Testis (tissue), 5 donors: ENCODE measurements at places on chromosomes 2 and 18.
A peak's percentile ranks its signal among the peaks of the same experiment; 100 is the strongest.

DNA sequence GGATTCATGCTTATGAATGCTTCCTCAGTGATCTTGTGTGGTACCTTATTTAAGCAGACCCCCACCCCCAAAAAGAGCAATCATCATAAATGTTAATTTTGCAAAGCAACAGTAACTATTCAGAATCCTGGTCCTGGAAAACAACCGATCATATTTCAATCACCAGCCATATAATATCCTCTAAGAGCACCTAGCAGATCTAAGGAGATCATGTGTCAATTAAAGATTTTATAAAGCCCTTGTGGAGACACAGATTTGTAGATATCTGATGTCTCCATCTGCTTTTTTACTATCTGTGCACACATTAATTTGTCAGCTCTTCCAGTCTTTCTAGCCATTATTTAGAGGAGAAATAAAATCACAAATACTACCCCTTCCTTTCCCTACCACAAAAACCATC lies 423.7 kb downstream of the TGIF1 start:
- DNase-seq = no peak

DNA sequence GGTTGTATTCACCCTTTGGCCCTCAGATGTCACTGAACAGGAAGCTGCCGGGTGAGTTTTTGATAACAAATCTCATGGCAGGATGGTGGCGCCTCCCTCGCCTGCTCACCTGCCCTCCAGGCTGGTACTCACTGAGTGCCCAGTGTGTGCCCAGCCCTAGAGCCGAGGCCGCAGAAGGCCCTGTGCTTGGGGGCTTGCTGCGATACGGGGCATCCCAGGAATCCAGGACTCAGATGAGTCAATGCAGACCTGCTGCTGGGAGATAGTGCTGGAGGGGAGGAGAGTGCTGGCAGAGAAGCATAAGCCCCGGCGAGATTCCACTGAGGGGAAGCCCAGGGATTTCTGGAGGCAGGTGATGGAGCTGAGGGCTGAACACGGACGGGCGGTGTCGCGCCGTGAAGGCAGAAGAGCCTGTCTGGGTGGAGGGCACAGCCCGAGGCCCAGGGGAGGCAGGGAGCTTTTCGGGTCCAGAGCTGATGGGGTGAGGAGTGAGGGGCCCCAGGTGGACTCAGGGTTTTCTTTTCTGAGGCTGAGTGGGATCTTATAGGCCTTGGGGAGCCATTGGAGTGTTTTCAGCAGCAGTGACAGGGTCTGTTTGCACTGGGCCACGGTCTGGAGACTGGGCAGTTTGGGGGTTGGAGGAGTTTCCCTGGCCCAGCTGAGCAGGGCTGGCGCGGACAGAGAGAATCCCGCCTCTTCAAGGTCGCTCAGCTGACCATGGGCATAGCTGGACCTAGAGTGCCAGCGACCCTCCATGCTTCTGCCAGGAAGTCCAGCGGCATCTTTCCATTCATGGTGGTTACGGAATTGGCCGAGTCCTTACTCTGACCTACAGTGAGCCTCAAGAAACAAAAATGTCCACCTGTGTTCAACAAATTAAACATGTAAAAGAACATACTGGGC lies 35.5 kb downstream of the LDLRAD4 start:
- DNase-seq = no peak

DNA sequence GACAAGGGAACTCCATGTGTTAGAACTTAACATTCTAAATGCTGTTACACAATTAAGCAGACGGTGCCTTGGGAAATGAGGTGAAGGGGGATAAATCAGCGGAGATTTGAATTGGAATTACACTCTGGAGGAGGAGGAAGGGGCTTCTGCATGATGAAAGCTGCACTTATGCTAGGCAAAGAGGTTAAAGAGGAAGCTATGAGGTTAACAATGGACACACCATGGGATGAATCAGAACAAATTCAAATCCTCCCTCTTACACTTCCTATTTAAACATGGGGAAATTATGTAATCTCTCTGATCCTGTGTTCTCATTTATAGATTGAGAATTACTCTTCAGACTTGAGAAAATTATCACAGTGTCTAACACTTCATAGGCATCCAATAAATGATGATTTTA lies 121.5 kb upstream of the SIX2 start:
- DNase-seq = no peak

DNA sequence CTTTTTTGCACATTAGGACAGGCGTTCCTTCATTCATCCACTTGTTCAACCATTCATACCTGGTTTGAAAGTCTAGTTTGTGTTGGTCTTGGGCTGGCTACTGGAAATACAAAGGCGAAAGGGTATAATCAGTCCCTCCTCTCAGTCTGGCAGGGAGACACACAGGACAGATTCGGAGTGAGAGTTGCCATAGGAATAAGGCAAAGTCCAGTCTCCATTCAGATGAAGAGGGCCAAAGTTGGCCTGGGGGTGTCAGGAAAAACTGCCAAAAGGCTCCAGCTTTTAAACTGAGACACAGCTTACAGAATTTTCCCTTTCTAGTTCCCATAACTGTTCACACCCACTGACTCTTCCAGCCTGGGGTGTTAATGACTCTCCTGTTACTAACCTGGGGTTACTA lies 96.3 kb upstream of the AQP4 start:
- no peak for DNase-seq

DNA sequence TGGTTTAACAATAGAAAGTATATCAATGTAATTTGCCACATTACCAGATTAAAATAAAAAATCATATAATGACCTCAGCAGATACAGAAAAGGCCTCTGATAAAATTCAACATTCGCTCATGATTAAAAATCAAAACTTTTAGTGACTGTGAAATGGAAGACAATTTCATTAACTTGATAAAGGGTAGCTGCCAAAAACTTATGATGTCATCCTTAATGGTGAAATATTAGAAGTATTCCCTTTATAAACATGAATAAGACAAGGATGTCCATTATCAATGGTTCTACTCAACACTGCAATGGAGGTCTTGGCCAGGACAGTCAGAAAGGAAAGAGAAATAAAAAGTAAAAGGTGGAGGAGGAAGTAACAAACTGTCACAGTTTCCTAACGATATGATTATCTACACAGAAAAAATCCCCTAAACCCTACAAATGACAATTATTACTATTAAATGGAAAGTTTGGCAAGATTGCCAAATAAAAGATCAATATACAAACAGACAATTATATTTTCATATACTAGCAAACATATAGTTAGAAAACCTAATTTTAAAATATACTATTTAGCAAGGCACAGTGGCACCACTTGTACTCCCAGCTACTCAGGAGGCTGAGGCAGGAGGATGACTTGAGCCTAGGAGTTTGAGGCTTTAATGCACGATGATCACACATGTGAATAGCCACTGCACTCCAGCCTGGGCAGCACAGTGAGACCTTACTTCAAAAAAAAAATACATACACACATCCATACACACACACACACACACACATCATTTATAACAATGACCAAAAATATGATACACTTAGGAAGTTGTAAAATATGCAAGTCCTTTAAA lies 12.8 kb downstream of the METTL8 start:
- DNase-seq = no peak

DNA sequence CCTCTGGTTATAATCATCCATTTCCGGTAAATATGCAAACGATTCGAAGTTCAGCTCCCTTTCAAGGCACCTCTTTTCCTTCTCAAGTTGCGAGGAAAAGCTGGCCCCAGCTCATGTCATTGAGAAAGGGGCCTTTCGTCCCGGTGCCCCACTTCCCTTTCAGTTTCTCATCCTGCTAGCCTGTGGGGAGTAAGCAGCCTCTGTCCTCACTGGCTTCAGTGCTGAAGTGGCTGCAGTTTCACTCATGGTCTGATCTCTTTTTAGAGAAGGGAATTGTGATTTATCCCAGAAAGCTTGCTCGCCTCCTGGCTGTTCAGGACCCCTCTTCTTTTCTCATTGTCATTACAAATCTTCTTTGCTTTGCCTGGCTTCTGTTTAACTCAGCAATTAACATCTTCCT lies 207.5 kb downstream of the NR4A2 start:
- DNase-seq = no peak

DNA sequence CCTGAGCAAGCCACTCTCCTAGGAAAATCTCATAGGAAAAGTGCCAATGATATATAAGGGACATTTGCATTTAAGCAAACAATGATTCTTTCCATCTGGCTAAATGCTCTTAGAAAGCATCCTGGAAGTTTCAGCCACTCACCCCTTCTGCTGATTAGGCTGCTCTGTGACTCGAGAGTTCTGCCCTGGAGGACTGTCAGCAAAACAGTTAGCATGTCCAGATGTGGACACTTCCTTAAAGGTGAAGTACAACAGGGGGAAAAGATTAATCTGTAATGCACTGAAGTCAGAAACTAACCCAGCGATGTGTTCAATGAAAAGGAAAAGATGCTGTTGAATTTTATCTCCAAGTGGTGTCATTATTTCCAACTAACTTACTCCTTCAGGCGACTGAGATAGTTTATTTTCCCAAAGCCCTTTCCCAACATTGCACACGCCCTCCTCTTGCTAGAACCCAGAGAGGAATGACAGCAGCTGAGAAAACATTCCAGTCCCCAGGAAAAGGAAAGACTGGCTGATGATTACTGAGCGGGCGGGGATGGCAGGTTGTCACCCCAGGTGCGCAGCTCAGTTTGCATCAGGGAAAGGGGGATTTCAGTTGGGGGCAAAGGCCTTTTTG lies 214.0 kb downstream of the SS18 start:
- no peak for DNase-seq

GRCh38 chr2:226782092-226782713 lies 17.4 kb downstream of the IRS1 start:
- DNase-seq = no peak

- no peak for DNase-seq
Measured at GRCh38 chr2:178279142-178279541, 84.8 kb downstream of the OSBPL6 start.

GRCh38 chr2:120598416-120598815 lies 137.3 kb upstream of the GLI2 start:
- no peak for DNase-seq

DNA sequence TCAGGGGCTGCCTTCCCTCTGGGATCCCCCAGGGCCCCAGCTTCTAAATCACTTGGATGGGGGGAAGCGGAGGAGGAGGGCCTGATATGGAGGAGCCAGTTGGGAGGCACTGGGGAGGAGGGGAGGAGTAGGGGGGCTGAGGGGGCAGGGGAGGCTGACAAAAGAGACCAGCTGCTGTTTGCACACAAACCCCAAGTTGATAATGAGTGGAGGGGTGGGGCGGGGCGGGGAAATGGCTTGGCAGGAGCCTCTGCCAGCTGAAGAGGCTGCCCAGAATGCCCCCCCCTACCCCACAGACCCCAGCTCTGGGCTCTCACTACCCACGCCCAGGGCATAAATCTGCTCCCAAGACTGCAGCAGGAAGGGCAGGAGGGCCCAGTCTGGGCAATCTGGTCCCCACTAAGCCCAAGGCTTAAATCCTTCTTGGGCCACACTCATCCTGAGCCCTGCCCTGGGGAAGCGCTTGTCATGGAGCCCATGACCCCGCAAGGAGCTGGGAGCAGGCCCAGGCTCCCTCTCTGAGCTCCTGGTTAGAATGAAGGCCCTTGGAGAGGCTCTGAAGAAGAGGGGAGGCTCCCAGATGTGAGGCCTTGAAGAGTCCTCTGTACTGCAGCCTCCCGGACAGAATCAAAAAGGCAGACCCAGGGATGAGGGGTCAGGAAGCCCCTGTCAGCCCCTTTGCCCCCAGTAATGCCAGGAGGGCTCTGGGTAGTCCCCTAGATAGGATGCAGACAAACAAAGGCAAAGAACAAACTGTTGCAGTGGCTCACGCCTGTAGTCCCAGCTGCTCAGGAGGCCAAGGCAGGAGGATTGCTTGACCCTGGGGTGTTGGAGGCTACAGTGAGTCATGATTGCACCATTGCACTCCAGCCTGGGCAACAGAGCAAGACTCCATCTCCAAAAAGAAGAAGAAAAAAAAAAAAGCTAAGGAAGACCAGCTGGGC lies 24.8 kb upstream of the PTMA start:
- no peak for DNase-seq

DNA sequence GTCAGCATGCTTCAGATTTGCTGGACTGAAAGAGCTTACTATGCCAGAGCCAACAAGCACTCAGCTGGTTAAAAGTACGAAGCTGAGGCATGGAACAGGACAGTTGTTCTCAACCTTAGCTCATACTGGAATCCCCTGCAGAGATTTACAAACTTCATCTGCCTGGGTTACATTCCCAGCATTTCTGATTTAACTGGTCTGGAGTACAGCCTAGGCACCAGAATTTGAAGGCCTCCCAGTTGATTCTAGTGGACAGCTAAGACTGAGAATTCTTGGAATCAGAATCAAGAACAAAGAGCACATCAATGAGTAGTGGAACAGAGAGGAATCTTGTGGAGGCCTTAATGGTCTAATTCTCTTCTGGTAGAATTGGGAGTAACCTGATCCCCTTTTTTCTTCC lies 298.2 kb upstream of the NXPH2 start:
- no peak for DNase-seq

DNA sequence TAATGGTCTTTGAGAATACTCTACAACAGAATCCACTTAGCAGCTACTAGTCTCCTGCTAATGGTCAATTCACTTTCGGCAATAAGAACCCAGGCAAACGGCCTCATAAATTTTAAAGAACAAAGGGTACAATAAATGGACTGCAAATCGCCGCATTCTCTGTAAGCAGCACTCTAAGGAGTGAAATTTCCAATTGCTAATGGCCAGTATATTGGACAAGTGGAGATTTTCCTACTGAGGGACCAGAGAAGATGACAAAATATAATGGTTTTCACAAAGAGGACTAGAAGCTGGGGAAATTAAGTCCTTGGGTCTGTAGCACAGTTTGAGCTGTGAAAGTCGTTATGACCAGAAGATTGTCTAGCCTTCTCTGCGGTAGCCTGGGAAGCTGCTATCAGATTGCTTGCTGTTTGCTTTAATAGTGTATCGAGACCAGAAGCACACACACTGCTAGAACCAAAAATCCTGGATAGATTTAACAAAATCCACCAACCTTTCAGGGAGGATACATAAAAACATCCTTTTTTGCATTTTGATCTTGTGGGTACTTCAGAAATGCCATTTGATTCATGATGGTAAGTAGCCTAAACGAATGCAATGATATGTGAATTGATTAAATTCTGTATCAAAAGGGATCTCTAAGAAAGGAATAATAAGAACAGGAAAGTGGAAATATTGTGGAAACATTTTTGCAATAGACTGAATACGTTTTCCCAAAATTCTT lies 53.6 kb upstream of the ATP8B1 start:
- DNase-seq = no peak

DNA sequence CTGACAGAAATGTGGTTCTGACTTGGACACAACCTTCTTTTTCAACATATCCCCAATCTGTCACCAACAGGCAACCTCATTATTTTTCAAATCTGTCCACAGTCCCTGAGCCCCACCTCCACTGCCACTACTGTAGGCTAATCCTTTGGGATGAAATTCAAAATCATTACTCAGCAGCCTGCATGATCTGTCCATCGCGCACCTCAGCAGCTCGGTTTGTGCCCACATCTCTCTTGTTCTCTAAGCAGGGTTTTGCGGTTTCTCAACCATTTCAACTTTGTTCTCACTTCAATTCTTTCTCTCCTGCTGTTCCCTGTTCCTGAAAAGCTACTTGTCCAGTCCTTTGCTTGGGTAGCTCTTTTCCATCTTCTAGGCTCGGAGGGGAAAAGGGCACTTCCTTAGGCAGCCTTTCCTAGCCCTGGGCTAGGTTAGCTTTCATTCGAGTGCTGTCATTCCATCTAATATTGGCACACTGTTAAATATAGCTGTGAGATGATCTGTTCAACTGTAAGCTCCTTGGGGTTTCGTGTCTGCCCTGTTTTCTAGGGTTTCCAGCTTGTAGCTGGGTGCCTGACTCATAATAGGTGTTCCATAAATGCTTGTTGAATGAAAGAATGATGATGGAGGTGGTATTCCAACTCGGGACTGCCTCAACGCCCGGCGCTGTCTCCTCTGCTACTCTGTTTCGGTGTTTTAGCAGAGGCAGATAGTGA lies 653 bp upstream of the ANKAR start:
- DNase-seq = no peak

- DNase-seq = no peak
Measured at GRCh38 chr2:234472155-234472554, 24.7 kb downstream of the ARL4C start.

- DNase-seq = peak; percentile 35
Measured at GRCh38 chr2:73112026-73112912, 479 bp downstream of the RAB11FIP5 start.
